ENCODE measurements at places on chromosomes 5 and 9.

- no peak for DNase-seq
These were observed 62.8 kb downstream of the HMCN2 start for GRCh38 chr9:130328349-130328801.

GRCh38 chr5:179377421-179378115 is 32.3 kb upstream of the ADAMTS2 start:
- no peak for DNase-seq

DNA sequence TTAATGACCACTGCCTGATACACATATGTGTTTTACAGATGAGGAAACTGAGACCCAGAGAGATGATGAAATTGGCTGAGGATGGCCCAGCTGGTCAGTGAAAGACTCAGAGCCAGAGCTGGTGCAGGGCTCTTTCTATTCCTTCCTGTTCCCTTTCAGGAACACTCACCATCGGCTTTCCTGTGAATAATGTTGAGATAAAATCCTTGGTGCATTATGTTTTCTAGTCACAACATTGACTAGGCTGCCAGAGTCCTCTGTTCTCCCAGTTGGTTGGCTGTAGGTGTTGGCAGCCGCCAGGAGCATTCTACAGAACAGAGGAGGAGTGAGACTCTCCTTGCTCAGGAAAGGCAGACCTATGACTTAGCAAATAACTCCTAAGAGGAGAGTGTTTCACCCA is 14.8 kb downstream of the TGFBI start:
- DNase-seq, result no peak

DNA sequence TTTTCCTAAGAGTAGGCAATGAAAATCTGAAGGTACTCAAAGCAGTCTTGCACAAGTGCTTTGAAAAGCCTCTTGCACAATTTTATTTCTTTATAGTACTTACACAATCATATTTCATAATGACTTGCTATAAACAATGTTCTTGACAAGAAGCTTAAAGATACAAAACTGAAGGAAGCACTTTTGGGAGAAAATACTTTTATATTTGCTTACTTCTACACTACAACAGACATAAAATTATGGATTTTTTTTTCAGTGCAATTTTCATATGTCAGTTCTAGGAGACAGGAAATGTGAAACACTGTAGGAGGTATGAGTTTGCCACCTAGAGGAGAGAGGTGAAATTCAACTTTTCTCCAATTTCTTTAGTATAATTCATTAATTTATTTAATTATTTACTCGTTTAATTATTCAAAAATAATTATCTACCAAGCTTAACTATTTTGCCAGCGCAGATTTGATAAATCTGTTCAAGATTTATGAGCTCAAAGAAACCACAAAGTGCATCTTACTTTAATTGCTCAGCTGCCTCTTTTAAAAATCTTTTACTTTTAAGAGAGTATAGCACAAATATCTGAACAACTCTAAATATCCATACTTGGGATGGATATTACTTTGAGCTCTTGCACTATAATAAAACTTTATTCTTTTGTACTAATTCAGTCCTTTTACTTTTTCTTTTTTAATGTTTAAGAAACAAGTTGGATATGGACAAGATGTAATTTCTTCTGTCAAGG is 29.0 kb upstream of the CDKN2B start:
- DNase-seq, result peak; percentile 31

DNA sequence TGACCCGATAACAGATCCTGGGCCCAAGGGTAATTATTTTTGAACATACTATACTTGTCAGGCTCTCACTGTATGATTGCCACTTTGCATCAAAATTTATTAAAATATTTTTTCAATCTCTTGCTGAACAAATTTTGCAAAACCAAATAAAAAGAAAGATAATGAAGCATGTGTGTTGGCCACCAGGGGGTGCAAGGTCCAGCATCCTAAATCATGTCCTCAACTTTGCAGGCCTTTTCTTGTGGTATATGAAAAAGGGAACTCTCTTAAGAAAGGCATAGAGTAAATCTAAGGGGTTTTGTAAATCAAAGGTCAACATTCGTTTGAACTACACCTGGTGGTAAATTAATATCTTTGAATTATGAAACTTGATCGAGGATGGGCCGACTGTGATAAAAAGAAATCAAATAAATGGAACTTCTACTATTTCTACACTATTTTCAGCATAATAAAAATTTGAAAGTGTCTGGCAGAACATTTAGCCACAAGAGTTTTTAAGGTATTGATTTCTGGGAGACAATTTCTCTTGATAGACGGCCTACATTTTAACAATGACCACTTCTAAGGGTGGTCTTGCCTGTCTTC is 676.5 kb downstream of the DMRTA1 start:
- peak; percentile 59 for DNase-seq

DNA sequence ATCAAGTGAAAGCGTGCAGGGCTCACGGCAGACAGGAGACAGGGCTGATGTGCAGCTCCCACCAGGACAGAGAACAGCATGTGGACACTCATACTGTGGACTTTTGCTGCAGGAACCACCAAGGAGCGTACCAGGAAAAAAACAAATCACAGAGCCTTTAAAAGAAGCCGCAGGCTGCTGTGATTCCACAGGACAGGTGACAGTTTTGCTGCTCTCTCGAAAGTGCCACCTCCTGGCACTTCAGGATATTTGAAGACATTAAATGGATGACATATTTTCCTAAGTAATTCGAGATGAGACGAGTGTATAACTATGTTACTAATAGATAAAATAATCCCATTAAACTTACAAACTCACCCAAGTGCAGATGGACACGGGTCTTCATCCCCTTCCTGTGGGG is 29.3 kb downstream of the ZDHHC11 start:
- no peak for DNase-seq

Measured in common myeloid progenitor, CD34-positive (primary cell).